Stimulated activated CD4-positive, alpha-beta T cell treated with anti-CD3 and anti-CD28 coated beads, Interleukin-15, amount 100 ng/mL, for 1 hour (primary cell): ENCODE measurements at places on chromosomes 2 and 18.

GRCh38 chr18:5144629-5145028 lies 52.4 kb downstream of the AKAIN1 start:
- DNase-seq: no peak

DNA sequence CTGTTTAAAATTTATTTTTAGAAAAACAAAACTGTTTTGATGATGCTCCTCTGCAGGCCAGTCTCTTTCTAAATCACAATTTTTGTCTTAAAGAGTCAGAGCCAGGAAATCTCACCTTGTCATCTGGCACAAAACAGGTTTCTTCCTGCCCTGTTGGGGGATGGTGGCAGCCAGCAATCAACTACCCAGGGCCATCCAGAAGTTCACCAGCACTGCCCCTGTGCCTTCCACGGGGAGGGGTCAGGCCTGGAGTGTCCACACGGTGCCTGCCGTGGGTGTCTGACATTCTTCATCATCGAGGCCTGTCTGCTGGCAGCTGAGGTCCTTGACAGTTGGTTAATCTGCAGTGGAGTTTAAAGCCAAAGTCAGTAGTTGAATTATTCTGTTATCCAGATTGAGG lies 40.0 kb upstream of the BMP10 start:
- no peak for DNase-seq

DNA sequence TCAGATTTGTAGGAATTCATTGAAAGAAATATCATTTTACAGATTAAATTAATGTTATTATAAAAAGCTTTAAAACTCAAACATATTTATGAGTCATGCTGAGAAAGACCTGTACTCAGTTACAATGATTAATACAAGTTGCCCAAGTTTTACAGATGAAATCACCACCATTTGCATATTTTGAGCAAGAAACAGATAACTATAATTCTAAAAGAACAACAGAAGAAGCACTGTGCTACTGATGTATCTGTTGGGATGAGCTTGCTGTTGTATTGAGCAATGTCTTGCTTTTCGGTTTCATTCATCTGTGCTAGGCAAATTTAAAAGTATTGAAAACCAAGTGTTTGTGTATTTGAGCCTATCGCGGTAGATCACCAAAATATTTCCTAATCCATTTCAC lies 1589.1 kb upstream of the ZEB2 start:
- DNase-seq: no peak

GRCh38 chr2:26002632-26003310 lies 20.5 kb upstream of the KIF3C start:
- no peak for DNase-seq

DNA sequence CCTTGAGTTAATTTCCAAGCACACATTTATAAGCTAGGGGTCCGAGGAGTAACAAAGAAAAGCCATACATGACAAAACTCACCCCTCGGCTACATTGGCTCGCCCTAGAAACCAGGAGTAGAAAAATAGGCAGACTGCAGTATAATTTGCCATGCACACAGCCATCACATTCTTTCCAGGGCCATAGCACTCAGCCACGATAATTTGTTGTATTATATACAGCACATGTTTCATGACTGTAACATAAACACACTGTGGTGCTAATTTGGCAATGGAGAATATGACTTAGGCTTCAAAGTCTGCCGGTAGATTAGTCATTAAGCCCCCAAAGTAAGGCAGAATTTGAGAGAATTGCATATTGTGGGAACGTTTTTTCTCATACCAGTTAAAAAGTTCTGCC lies 254.9 kb downstream of the ZNF521 start:
- no peak for DNase-seq

DNA sequence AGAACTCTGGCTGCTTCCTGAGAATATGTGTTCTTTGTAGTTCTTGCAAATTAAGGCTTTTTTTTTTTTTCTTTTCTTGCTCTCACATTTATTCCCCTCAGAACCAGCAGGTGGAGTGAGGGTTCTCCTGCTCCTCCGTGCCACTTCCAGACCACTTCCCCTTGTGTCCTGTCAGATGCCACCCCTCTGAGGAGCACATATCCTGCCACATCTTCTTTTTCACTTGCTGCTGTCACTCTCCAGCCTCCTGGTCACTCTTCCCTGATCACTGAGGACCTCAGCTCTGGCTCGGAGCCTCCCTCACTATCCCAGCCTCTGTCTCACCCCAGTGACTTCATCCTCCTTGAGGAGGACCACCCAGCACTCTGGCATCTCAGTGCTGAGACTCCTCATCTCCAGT lies 100.5 kb downstream of the TACR1 start:
- DNase-seq: no peak

- DNase-seq: no peak
These were observed 20.9 kb downstream of the THNSL2 start for GRCh38 chr2:88190808-88191721.

GRCh38 chr2:200662727-200663126 lies 76.9 kb downstream of the AOX1 start:
- no peak for DNase-seq

DNA sequence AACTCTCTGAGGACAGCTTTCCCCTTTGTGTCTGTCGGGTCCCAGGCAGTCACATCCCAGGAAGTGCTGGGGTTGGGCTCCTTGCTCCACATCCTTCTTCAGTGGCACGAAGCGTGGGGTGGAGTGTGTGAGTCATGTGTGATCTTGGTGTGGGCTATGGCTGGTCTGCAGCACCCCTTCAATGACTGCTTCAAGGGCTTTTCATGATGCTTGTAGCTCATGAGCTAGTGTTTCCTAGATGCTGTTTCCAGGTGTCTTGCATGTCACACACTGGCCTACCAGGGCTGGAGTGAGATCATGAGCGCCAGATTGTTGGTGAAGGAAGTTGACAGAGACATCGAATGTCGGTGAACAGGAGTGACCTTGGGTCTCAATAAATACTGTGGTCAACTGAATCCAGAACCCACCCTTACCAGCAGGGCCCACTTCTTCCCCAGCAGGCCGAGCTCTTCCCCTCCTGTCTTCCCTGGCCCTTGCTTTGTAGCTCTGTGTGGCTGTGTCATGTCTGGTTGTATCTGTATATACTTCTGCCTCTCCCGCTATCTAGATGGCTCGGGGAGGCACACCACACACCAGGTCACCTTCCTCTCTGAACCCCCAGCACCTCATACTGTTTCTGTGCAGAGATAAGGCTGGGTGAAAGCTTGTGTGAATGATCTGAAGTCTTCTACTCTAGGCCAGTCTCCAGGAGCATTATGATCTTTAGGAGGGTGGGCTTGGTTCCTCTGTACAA lies 3.8 kb downstream of the C2orf92 start:
- no peak for DNase-seq

- DNase-seq: no peak
These were observed 52.6 kb upstream of the ACMSD start for GRCh38 chr2:134785659-134786430.

GRCh38 chr2:165725421-165725820 lies 68.6 kb downstream of the GALNT3 start:
- no peak for DNase-seq
